ENCODE measurements at places on chromosomes 3 and 15. TPM values are rescaled to one million over a fixed set of nuclear protein-coding genes. Genes with fewer than 3 reads are reported as not detected.

Gene ZIC1
- total RNA-seq, result not detected

Gene FRMD5
- total RNA-seq, result 11.7 TPM

Gene GOLGA8J
- total RNA-seq, result not detected

Gene GUCA1C
- total RNA-seq, result not detected

Gene BCHE
- total RNA-seq, result 0.09 TPM

Gene CHRNA3
- not detected for total RNA-seq

Gene IL12A
- total RNA-seq, result 0.47 TPM

Gene ZIC4
- total RNA-seq, result not detected

Gene HPS3
- total RNA-seq, result 16.0 TPM

Gene C3orf20
- under 0.01 TPM for total RNA-seq

Gene CCR2
- total RNA-seq, result not detected

Gene KNG1
- not detected for total RNA-seq

Gene TNFSF10
- 36.7 TPM for total RNA-seq

Gene CPB1
- total RNA-seq, result not detected

Gene GPR171
- total RNA-seq, result not detected

Gene ADPRH
- 2.5 TPM for total RNA-seq

Gene ACOX2
- total RNA-seq, result 4.0 TPM

Gene MITF
- 1.3 TPM for total RNA-seq

Gene CCDC33
- not detected for total RNA-seq

Gene GOLGA8T
- not detected for total RNA-seq

Gene SLCO3A1
- total RNA-seq, result 1.6 TPM

Gene EFCC1
- total RNA-seq, result 0.18 TPM

Gene UCN2
- not detected for total RNA-seq

Gene COL6A5
- total RNA-seq, result not detected

Gene CTXND1
- not detected for total RNA-seq

Gene EFHB
- 0.27 TPM for total RNA-seq

Gene CCNDBP1
- total RNA-seq, result 53.8 TPM

Gene OR5K2
- total RNA-seq, result not detected

Gene MYEF2
- total RNA-seq, result 17.8 TPM

Gene UQCC5
- 11.6 TPM for total RNA-seq

Gene LCTL
- total RNA-seq, result not detected

Gene C3orf22
- total RNA-seq, result not detected

Gene CCR3
- total RNA-seq, result not detected

Data from endothelial cell of coronary artery (primary cell).